ENCODE measurements at places on chromosomes 5 and 9.

- no peak for DNase-seq
These were observed 127.1 kb downstream of the ANKRD18B start for GRCh38 chr9:33651125-33651524.

- DNase-seq: no peak
These were observed at the start of gene FREM1 for GRCh38 chr9:14909961-14910805. Gene FREM1, minus strand, starts transcription at chr9:14910428. Its CDS starts 41,451 bp downstream, at chr9:14868977.

GRCh38 chr5:390623-391491 is 52.1 kb upstream of the EXOC3 start:
- no peak for DNase-seq

DNA sequence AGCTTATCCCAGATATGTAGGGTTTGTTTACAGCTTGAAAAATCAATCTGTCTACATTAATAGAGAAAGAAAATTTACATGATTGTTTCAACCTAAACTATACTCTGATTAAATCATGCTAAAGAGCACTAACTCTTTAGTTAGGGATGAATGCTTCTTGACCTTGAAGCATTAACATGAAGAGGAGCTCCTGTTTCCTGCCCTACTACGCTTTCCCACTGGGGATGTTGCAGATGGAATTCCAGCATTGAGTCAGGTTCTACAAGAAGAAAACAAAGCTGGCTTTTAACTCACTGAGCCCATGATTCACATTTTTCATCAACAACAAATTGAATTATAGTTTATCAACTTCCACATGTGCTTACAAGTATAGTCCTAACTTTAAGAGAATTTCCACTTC is 471.3 kb downstream of the TMEM232 start:
- DNase-seq: no peak

DNA sequence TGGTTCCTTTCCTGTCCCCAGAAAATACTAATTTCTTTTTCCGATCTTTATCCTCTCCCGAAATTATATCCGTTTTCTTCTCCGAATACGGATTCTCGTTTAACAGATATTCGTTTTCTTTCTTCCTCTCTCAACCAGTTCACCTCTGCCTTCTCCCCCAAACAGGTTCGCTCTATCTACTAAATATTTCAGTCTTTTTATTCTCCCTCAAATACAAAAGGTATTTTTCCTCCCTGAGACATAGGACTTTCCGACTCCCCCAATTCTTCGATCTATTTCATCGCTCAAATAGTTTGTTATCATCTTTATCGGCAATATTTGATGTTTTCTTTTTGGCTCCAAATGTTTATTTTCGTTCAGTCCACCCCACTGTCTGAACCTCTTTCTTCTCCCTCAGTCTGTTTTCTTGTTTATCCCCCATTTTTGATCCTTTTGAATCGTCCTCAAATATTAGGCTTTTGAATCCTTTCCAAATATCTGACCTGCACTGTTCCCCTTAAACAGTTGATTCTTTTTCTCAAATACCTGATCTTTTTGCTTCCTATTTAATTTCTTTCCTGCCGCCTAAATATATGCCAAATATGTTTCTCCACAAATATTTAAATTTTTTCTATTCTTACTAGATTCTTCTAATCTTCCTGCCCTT is 4.4 kb downstream of the PITX1 start:
- DNase-seq: no peak

DNA sequence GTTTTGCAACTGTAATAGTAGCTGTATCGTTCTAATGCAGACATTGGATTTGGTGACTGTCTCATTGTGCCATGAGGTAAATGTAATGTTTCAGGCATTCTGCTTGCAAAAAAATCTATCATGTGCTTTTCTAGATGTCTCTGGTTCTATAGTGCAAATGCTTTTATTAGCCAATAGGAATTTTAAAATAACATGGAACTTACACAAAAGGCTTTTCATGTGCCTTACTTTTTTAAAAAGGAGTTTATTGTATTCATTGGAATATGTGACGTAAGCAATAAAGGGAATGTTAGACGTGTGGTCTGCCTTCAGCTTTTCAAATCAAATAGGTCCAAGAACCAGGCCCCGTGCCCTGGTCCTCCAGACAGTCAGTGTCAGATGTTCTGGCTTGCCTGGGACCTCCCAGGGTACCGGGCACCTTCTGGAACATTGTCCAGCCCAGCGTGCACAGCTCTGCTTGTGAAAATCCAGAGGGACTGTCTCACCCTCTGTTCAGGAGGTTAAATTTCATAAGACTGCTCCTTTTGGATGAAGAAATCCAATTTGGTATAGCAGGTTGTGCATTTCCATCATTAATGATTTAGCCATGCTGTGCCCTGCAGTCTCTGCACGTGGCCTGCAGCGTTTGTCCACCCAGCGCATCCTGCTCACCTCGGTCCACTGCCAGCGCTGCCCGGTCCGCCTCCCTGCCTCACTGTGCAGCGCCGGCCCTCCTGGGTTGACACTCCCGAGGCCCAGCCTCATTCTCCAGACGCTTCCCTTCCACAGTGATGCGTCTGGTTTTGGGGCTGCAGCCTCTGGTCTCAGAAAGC is 6.6 kb upstream of the AHRR start:
- DNase-seq: no peak

- DNase-seq: no peak
These were observed 687.0 kb downstream of the CETN3 start for GRCh38 chr5:89722538-89722937.

GRCh38 chr5:68966596-68966995 is 127.2 kb upstream of the SLC30A5 start:
- no peak for DNase-seq

GRCh38 chr5:111172504-111172903 is 51.7 kb upstream of the CAMK4 start:
- DNase-seq: no peak

- DNase-seq: no peak
These were observed 85.0 kb downstream of the CAMSAP1 start for GRCh38 chr9:135822374-135822755.

GRCh38 chr5:61788548-61788947 is 456.5 kb downstream of the ZSWIM6 start:
- no peak for DNase-seq

DNA sequence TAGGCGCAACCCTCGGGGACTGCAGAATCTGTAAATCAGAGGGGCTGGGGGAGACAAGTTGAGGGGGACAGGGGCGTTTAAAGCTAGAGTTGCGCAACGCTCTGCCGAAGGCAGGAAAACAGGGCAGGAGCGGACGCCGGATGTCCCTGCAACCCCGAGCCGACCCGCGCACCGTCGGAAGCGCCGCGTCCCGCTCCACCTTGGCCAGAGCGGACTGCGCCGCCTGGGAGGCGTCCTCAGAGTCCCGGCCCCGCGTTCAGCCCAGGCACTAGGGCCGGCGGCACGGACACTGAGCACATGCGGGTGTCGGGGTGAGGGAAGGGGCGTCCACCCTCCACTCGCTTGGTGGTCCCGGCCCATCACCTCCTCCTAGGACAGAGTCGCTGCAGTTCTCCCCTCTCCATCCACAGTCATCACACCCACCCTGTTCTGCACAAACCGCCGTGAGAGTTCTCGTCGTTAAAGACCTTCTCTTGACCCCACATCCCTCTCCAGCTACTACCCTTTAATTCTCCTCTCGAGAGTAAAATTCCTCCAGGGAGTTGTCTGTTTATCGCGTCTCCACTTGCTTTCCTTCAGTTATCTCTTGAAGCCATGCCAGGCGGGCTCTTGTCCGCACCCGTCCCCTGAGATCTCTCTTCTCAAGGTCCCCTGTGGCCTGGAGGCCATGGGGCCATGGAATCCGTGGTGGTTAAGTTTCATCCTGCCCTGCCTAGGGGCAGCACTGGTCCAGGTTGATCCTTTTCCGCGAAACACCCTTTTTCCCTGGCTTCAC is 796 bp upstream of the PDLIM7 start:
- DNase-seq: no peak

- no peak for DNase-seq
These were observed 135.4 kb upstream of the SGCD start for GRCh38 chr5:156191547-156191946.

DNA sequence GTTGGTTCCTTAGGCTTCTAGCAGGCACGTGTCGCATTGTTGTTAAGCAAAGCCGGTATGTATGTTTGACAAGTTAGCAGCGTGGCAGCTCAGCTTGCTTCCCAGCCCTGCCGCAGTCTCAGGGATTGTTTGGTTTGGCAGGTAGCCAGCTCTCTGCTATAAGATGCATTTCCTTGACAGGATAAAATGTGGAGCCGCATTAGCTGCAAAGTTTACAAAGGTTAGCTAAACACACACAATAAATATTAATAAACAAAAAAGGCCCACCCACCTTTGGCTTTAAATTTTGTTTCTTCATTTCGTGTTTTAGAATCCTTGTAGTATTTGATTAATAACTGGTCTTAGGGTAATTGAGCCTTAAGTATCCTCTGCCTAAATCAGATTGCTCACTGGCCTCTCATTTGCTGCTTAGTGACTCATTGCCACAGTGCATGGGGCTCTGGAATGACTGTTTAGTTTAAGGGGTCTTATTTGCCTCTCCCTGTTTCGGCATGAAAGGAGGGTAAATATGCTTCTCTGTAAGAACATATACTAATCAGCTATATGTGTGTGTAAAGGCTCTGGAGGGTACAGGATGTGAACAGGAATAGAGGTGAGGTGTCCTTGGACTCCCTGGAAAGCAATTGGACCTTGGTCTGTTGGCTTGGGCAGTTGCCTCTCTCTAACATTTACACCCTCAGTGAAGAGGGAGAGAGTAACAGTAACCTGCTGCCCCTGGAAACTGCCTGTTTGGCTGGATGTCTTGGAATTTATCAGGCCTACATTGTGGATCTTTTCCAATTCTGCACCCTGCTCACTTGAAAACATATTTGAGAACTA is 122.0 kb downstream of the GDNF start:
- no peak for DNase-seq

DNA sequence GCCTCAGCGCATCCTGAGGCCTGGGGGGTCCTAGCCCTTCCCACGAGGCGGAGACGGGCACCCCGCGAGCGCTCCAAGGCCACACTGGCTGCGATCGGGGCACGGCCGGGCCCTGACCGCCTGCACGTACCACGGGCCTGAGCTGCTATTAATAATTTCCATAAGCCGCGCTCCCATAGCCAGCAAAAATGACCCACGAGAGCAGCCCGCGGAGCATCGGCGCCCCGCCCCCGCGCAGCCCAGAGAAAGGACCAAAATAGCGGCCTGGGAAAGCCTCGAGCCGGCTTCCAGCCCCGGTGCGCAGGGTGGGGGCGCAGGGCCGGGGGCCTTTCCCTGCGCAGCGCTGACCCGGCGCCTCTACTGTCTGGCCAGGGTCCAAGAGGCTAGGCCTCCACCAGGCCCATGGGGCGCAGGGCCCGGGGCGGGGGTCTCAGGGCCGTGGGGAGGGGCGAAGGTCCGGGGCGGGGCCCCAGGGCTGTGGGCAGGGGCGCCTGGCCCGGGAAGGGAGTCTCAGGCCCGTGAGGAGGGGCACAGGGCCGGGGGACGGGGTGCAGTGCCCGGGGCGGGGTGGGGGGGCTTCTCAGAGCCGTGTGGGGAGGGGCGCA is 54.4 kb downstream of the EXD3 start:
- no peak for DNase-seq

GRCh38 chr5:148776780-148777179 is 49.6 kb upstream of the ADRB2 start:
- DNase-seq: no peak

DNA sequence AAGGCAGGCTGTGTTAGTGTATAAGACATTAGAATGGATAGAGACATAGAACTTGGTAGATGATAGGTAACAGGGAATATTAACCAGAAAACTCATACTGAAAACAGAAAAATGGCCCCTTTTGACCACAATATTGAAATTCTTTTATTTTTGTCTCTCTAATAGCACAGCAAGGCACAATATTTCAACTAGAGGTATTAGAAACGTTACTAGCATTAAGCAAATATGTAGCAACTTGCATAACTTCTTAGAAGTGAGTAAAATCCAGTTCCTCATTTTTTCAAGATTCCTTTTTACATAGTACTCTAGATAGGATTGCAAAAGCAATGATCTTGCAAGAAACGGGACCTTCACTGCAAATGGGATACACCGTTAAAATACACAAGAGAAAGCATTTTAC is 102.7 kb upstream of the VCAN start:
- DNase-seq: no peak

DNA sequence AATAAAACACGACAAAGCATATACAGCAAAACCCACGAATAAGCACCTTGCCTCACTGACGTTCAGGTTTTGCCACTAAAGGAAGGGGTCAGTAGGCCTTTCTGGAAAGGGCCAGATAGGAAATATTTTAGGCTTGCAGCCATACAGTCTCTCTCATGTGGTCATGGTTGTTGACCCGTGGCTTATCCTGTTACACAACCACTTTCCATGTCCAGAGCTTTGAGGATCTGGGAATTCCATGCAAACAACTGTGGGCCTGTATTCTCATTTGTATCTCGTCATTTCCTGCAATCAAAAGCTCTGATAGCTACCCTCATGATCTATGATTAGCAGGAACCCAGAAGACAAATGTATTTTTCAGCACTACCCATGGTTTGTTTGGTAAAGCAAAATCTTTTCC is 108.3 kb downstream of the DRD1 start:
- DNase-seq: no peak

- DNase-seq: no peak
These were observed 423.3 kb upstream of the ADAMTS16 start for GRCh38 chr5:4716781-4717180.

All from activated T-cell treated with anti-CD3 and anti-CD28 coated beads, Interleukin-2, amount 50 U/mL, for 1 hour (primary cell).